ENCODE measurements at places on chromosomes 5 and 9.

DNA sequence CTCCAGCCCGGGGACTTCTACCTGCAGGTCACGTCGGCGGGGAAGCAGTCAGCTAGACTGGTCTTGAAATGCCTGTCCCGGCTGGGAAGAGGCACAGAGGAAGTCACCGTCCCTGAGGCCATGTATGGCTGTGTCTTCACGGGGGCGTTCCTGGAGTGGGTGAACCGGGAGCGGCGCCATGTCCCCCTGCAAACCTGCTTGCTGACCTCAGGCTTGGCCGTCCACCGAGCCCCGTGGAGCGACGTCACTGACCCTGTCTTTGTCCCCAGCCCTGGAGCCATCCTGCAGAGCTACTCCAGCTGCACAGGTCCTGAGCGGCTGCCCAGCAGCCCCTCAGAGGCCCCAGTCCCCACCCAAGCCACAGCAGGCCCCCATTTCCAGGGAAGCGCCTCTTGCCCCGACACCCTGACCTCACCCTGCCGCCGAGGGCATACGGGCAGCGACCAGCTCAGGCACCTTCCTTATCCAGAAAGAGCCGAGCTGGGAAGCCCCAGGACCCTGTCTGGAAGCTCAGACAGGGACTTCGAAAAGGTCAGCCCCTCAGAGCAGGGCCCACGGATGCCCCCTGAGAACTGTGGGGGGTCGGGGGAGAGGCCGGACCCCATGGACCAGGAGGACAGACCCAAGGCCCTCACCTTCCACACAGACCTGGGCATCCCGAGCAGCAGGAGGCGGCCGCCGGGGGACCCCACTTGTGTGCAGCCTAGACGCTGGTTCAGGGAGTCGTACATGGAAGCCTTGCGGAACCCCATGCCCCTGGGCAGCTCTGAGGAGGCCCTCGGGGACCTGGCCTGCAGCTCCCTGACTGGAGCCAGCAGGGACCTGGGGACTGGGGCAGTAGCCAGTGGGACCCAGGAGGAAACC is 47.8 kb downstream of the PLEKHG4B start:
- no peak for DNase-seq

GRCh38 chr9:90189306-90189705 is 453.3 kb downstream of the DIRAS2 start:
- no peak for DNase-seq

- DNase-seq, result no peak
These were observed 196.4 kb upstream of the PTGER4 start for GRCh38 chr5:40483316-40483715.

DNA sequence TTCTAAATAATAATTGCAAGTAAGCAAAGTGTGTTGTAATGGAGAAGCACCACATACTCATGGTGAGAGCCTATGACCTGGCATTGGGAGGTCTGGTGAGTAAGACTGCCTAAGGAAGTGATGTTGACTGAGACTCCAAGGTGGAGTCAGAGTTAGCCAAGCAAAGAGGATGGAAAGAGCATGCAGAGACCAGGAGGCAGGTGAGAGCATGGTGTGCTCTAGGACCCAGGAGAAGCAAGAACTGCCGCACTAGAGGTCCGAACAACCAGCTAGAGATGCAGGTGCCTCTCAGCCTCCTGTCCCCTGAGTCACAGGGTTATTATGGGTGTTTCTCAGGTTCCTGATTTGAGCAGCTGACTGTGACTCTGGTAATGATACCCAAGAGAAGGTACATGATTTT is 27.3 kb downstream of the ANP32B start:
- DNase-seq, result no peak

- no peak for DNase-seq
These were observed 10.0 kb upstream of the GRIN1 start for GRCh38 chr9:137128862-137129455.

DNA sequence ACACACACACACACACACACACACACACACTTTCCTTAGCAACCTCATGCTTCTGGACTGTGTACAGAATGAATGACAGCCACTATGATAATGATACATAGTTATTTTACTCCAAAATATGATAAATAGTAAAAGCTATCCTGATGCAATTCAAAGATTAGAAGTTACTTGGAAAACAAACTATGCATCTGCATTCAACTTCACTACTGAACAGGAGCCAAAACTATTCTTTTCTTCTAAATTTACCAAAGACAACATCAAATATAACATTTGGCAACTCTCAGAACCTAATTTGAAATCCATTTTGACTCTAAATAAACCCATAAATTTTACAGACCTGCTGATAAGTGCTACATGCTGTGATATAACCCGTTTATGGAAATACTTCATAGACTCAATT is 33.3 kb downstream of the GLIS3 start:
- DNase-seq, result no peak

DNA sequence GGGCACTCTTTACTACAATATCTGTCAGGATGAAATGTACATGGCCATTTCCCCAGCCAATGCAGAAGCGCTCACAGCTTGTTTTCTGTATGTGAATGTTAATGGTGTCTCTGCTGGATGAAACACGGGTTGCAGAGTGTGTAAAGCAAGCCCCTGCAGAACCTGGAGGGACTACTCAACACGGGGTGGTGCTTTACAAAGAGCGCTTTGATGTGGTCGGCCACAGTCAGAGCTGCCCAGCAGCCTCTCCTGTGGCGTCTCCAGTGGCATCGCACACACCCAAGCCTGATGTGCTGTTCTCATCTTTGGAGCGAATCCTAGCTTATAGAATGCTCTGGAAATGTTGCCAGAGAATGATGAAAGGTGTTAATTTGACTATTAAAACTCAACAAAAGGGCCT is 162.7 kb upstream of the NFIL3 start:
- no peak for DNase-seq

GRCh38 chr5:111295649-111296048 is 71.5 kb downstream of the CAMK4 start:
- no peak for DNase-seq

- no peak for DNase-seq
These were observed 1378.7 kb upstream of the C9orf72 start for GRCh38 chr9:28951945-28952344.

DNA sequence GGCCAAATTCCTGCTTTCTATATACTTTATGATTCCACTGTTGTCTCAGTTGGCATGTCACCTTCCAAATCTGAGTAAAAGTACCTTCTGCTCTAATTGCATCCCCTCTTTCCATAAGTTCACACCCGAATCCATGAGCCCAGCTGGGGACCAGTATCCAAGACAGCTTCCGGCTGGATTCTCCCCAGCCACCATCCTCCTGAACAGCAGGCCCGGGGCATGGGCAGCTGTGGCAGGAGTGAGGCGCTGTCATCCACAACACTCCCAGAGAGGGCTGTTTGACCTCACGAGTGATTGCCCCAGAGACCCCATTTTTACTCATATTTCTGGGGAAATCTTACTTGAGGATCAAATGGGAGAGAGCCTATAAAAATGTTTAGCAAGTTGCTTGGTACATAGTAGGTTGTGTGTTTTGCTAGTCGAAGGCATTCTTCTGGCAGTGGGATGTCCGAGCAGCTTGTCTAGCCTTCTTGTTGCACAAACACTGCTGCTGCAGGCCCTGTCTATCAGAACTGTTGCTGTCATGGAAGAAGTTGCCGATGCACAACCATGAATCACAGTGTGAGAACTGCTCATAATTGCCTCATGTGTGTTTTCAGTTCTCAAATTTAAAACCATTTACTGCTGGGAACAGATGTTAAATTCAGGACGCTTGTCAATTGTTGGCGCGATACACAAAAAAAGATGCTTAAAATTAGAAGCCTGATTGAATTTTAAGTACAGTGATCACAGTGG is 93.8 kb downstream of the HSPA4 start:
- DNase-seq, result no peak

GRCh38 chr9:104256031-104256695 is 162.1 kb downstream of the SMC2 start:
- DNase-seq, result no peak

- no peak for DNase-seq
These were observed 63.1 kb downstream of the SLC12A2 start for GRCh38 chr5:128146671-128147070.

Data from activated T-helper 2 cell treated with anti-CD3 and anti-CD28 coated beads, Interferon-gamma antibody, Interleukin-2, Interleukin-4, amounts not matched to agents 10 μg/mL and 5 μg/mL and 100 μg/mL, durations not matched to agents 14 hours and 24 hours and 36 hours (primary cell).